ENCODE measurements at places on chromosomes 11 and 22. TPM values are rescaled to one million over a fixed set of nuclear protein-coding genes. Genes with fewer than 3 reads are reported as not detected.

Gene SLC43A1
- 10.0 TPM for total RNA-seq

Gene AP5B1
- total RNA-seq: 2.2 TPM

Gene TSPAN18
- total RNA-seq: 0.36 TPM

GRCh38 chr11:33160136-33160535 is 1.1 kb downstream of the CSTF3 start:
- H3K27ac ChIP-seq: peak overlapping the region; percentile 56
- peak overlapping the region; percentile 59 for H3K4me3 ChIP-seq
- H3K27me3 ChIP-seq: no peaks in the 10 kb centered on the region

- H3K36me3 ChIP-seq: no peaks in the 10 kb centered on the region
- peak; percentile 90 for DNase-seq
- peaks cover 6% of the 10 kb centered on the region for H3K4me1 ChIP-seq
- no peaks in the 10 kb centered on the region for H3K27me3 ChIP-seq
These were observed 22.8 kb downstream of the OSBP2 start for GRCh38 chr22:30717331-30717921.

- peak; percentile 44 for DNase-seq
- H3K27me3 ChIP-seq: no peaks in the 10 kb centered on the region
- H3K4me1 ChIP-seq: peaks cover 16% of the 10 kb centered on the region
- H3K36me3 ChIP-seq: no peaks in the 10 kb centered on the region
These were observed 389.0 kb downstream of the TBC1D22A start for GRCh38 chr22:47151490-47151889.

GRCh38 chr22:46592390-46592872 is 27.8 kb upstream of the GRAMD4 start:
- H3K36me3 ChIP-seq: no peaks in the 10 kb centered on the region
- H3K4me3 ChIP-seq: peak overlapping the region; percentile 11
- H3K4me1 ChIP-seq: peaks cover 5% of the 10 kb centered on the region
